Osteocyte (in vitro differentiated cells): ENCODE measurements at places on chromosomes 5 and 9.

- no peak for DNase-seq
Measured at GRCh38 chr5:169216866-169217265, 84.1 kb downstream of the SLIT3 start.

DNA sequence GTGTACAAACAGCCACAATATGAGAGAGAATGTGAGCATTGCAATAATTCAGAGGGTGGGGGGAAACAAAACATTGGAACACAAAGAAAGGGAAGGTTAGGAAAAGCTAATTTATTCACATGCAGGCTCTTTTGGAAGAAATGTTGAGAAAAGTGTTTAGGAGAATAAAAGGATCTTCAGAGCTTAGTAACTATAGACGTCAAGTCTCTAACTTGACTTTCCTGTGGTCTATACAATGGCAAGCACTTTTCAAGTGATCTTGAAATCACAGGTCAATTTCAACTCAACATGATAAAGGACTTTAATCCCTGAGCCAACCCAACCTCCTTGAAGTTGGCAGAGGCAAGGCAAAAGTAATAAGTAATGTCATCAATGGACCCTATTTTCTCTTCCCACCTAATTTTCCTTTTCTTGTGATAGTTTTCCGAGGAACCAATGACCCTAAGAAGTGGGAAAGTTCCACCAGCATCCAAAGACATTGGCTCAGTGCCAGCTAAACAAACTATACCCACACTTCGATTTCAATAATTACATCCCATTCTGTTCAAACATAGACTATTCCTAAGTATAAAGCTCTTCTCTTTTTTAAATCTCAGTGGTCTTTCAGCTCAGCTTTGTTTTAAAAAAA is 23.7 kb downstream of the RFK start:
- no peak for DNase-seq

DNA sequence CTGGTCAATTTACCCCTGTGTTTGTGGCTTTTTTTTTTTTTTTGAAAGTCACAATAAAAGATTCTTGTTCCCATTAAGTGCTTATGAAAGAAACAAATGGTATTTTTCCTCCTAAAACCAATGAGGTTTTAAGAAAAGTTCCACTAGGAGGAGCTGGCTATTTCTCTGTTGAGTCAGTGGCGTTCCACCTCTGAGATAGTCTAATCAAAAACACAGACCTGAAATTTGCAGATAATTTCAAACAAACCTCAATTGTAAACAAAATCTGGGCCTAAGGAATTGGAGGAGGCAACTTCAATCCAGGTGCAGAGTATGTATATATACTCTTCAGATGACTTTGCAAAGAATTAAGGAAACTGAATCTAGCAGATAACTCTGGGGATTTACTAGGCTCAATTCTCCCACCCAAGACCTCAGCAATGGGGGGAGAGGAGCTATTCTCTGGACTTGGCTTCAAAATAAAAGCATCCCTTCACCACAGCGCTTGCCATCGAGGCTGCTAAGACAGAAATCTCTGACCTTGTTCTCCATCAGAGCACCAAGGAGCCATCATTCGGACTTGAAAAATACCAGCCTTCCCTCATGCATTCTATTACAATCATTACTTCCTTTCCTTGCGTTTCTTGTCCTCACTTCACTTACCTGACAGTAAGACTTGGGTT is 52.4 kb downstream of the FANCC start:
- DNase-seq = no peak

GRCh38 chr5:133116601-133117000 is 64.8 kb downstream of the HSPA4 start:
- DNase-seq = peak; percentile 48

DNA sequence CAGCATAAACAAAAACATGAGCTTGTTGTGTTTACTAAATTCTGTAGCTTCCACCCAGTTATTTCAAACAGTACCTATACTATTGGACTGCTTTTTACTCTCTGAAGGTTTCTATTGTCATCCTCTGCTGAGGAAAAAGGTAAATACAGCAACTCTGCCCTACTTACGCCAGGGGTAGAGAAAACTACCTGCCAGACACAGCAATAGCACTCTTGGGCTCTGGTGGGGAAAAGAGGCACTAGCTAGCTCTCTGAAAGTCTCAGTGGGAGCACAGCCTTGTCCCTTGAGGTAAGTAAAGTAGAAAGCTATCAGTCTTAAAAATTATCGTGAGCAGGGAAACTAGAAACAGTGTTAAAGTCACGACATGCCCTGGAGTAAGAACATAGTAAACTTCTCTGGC is 3.7 kb downstream of the HCN1 start:
- DNase-seq = no peak

GRCh38 chr9:4069457-4070153 is 230.3 kb downstream of the GLIS3 start:
- DNase-seq = no peak

DNA sequence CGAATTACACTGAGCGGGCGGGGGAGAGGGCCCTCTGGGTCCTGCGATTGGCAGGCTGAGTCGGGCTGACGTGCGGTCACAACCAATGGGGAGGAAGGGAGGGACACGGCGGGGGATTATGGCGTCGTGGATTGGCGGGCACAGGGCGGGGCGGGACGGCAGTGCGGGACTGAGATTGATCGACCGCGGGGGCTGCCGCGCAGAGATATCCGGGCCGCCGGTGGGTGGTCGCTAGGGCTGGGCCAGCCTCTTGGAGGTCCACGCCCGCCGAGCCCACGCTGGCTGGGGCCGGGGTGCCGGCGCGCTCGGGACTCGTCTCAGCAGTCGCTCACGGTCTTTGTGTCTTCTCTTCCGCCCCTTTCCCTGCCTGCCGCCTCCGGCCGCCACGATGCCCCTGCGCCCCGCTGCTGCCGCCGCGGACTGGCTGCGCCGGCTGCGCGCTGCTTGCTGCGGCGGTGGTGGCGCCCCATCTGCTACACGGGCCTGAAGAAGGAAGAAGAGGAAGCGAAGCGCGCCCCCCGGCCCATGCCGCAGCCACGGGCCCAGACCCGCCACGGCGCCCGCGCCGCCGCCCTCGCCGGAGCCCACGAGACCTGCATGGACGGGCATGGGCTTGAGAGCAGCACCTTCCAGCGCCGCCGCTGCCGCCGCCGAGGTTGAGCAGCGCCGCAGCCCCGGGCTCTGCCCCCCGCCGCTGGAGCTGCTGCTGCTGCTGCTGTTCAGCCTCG is at the start of gene RGMB:
TSS of gene RGMB (plus strand) at position 200 of the 728 bp plus-strand sequence. CDS start at position 608, 408 bp downstream.
- peak; percentile 99 for DNase-seq

- DNase-seq = no peak
Measured at GRCh38 chr9:35060548-35061207, 11.7 kb downstream of the VCP start.

DNA sequence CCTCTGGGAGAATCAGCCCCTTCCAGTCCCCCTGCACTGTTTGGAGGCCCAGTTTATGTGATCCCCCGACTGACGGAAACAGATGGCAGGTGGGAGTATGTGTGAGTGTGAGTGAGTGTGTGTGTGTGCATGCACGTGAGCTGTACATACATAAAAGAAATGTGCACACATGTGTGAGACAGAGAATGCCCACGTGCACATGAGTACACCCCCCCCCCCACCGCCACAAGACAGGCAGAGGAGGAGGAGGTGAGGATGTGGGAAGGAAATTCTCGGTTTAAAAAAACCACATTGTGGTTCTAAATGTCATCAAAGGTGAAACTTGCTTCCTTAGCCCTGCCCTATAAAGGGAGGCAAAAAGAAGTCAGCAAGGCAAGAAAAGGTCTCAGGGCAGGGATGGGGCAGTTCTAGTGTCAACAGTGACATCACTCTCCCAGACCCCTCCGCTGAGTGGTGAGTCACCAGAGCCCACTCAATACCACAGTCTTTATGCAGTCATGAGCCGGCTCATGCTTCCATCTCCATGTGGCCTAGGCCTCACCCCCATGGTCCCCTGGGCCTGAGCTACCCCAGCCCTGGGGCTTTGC is 79.2 kb upstream of the HSPA9 start:
- no peak for DNase-seq

DNA sequence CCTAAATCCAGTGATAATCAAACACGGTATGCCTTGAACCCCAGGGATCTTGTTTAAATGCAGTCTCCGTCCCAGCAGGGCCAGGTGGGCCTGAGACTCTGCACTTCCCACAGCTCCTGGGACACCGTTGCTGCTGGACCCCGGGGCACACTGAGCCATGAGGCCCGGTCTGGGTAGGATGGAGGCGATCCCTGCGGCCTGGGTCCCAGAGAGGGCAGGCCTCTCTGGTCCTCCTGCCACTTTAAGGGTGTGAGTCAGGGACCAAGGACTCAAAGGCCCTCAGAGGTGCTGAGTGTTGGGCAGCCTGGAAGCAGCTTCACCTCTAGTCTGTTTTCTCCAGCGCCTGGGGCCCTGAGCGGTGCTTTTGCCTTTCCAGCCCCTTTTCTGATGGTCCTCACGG is 34.1 kb upstream of the SLC9A3 start:
- DNase-seq = no peak

- DNase-seq = no peak
Measured at GRCh38 chr9:129125478-129125877, 14.3 kb downstream of the PTPA start.

GRCh38 chr9:100170556-100170955 is 71.5 kb downstream of the INVS start:
- DNase-seq = no peak

GRCh38 chr5:132681476-132681831 is 7.7 kb downstream of the IL4 start:
- DNase-seq = no peak

GRCh38 chr5:167743695-167744464 is 547.6 kb upstream of the WWC1 start:
- DNase-seq = no peak

DNA sequence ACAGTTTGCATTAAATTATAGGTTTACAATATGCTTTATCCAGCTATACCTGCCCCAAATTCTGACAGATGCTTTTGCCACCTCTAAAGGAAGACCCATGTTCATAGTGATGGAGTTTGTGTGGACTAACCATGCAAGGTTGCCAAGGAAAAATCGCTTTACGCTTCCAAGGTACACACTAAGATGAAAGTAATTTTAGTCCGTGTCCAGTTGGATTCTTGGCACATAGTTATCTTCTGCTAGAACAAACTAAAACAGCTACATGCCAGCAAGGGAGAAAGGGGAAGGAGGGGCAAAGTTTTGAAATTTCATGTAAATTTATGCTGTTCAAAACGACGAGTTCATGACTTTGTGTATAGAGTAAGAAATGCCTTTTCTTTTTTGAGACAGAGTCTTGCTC is 41.0 kb downstream of the FXN start:
- DNase-seq = no peak

- no peak for DNase-seq
Measured at GRCh38 chr5:2581418-2581817, 170.1 kb downstream of the IRX2 start.

DNA sequence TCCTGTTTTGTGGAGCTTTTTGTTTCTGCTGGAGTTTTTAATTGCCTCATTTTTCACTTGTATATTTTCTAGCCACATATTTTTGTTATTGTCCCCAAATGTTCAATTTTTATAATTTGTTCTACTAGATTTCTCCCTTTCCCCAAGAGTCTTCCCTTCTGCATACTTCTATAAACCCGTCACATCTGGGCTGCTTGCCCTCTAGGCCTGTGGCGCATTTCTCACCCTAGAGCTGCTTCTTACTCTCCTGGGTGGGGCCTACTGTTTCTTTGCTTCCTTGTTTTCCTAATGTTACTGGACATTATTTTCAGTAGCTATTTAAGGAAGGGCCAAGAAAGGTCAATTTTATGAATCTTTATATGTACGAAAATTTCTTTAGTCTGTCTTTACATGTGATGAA is 51.5 kb downstream of the NXNL2 start:
- DNase-seq = no peak

GRCh38 chr5:150061538-150061995 is 24.8 kb downstream of the CSF1R start:
- DNase-seq = no peak

GRCh38 chr9:129740174-129740573 is 12.7 kb downstream of the PTGES start:
- DNase-seq = no peak

DNA sequence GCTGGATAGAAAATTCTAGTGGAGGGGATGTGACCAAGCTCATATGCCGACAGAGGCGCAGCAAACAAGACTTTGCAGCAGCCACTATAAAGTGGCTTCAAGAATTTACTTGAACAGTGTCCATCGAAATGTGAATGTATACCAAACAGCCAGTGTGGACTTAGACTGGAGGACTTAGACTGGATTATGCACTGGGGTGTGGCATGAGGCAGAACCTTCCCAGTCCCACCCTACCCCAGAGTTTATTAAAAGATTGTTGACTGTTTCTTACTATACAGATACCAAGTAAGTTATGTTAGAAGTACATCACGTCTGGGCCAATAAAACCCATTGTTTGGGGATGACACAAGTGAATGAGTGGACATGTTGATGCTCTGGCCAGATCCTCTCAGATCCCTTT is 561.3 kb upstream of the KLF4 start:
- DNase-seq = no peak

- no peak for DNase-seq
Measured at GRCh38 chr9:134442486-134443173, 116.4 kb downstream of the RXRA start.

DNA sequence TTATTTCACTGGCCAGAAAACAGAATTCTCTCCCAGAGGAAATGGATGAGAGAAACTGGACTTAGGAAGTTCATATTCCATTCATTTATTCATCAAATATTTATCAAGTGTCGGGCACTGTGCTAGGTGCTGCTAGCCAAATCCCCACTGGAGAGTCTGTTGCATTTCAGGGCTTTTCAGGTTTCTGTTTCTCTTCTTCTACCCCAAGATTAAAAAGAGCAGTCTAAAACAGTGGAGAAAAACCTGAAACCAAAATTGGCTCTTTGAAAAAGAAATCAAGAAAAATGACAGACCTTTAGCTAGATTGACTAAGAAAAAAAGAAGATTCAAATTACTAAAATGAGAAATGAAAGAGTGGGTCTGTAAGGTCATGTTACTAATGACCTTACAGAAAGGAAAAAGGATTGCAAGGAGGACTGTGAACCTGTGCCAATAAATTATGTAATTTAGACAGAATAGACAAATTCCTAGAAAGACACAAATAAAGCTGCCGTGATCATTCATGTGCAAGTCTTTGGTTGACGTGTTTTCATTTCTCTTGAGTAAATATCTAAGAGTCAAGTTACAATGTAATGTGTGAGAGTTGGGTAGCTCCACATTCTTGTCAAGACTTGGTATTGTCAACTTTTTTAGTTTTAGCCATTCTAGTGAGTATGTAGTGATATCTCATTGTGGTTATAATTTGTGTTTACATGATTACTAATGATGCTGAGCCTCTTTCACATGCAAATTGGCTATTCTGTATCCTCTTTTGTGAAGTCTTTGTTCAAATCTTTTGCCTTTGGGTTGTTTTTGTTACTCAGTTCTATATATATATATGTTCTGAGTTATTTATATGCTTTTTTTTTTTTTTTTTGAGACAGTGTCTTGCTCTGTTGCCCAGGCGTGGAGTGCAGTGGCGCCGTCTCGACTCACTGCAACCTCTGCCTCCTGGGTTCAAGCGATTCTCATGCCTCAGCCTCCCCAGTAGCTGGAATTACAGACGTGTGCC is 23.7 kb downstream of the SNX30 start:
- DNase-seq = no peak

DNA sequence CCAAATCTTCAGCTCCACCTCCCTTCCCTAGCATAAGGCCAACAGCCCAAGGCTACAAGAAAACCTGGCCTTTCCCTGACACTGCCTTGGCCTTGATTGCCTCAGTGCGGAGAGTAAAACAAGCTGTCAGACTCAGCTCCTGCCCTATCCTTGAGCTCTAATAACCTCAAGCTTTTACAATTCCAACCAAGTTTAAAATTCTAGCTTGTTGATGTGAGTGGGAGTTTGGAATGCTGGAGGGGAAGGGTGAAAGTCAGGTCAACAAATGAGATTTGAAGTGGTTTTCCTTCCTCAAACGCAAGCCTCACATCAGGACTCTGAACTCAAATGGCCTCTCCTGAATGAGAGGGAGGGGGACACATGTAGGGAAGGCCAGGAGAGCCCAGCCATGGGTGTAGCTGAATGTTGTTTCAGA is 197.0 kb upstream of the VLDLR start:
- no peak for DNase-seq

- DNase-seq = no peak
Measured at GRCh38 chr9:18520416-18521047, 46.6 kb downstream of the ADAMTSL1 start.
